ENCODE measurements at places on chromosomes 5 and 9.

DNA sequence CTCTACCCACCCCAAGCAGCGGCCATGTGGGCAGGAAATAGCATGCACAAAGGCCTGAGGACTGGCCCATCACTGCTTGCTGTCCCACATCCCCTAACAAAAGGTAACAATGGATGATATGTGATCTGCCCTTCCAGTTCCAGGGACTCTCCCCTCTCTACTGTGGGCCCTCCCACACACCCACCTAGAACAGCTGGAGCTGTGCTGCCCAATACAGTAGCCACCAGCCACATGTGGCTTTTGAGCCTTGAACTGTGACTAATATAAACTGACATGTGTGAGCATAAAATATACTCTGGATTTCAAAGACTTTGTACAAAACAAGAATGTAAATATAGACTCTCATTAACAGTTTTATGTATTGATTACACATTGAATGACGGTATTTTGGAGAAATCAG lies 78.1 kb downstream of the C5orf15 start:
- DNase-seq: no peak

DNA sequence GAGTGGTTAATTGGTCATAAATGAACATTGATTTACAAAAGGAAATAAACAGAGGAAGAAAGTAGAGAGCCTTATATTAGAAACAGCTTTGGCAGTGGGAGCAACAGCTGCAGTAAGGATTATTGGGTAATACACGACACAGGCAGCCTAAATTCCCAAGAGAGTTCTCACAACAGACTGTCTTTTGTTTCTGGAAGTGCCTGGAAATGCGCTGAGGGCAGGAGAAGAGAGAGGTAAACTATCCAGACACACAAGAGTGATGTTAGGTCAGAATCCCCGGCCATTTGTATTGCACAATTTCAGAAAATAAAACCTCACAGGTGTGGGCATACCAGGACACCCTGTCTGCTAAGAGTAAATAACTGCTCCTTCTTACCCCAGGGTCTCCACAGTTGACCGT lies 450.4 kb upstream of the CTNND2 start:
- DNase-seq: no peak

GRCh38 chr5:136043551-136043950 lies 14.8 kb downstream of the TGFBI start:
- DNase-seq: no peak

GRCh38 chr9:21831841-21832509 lies 29.5 kb downstream of the MTAP start:
- DNase-seq: no peak

GRCh38 chr5:160390787-160391696 lies 8.8 kb downstream of the FAM200C start:
- DNase-seq: no peak

DNA sequence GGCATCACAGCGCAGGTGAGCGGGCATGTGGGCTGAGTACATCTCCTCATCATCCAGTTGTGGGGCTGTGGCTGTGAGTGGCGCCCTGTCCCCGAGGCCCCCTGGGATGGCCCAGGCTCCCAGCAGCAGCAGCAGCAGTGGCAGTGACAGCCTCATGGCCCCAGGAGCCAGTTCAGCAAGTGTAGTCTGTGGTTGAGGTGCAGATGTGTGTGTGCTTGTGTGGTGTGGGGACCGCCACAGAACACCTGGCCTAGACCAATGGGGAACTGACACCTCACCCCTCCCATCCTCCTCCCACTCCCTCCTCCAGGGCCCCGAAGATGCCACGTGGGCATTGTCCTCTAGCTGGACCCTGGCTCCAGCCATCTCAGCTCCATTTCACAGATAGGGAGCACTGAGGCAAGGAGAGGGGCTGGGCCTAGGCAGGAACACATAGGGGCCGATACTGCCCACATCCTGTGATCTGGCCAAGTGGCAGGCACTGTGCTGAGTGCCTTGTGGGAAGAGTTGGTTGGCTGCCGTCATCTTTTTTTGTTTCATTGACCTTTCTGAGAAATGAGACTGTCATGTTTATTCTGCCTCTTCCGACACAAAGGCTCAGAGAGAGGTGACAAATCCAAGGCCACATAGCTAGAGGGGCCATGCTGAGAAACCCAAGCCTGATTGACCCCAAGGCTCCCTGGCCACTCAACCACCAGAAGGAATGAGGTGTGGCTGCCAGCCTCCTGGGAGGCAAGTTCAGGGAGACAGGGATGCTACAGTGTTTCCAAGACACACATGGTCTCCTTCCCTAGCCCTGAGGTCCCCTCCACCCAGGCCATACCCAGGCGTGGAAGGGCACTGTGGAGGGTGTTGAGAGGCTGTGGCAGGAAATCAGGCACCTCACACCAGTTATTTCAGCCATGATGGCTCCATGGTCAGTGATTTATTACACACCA lies at the start of gene MZB1:
Gene MZB1, minus strand, starts transcription at position 213 of the 938 bp plus-strand sequence. Its CDS starts 57 bp downstream, at position 156.
- peak; percentile 76 for DNase-seq

DNA sequence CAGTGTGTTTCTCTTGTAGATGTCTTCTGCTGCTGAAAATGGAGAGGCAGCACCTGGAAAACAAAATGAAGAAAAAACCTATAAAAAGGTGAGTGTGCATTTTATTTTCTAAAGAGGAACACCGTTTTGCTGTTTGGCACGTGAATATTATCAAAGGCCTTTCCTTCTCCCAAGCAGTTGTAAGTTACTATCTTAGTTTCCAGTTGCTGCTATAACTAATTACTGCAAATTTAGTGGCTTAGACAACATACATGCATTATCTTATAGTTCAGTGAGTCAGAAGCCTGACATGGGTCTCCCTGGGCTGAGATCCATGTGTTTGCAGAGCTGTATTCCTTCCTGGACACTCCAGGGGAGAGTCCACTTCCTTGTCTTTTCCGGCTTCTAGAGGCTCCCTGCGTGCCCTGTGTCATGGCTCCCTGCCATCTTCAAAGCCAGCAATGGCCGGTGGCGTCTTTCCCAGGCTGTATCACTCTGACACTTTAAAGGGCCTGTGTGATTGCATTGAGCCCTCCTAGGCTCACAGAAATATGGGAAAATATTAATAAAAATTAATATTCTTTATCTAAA lies 117.6 kb downstream of the PIP5K1B start:
- DNase-seq: no peak

- DNase-seq: no peak
Measured at GRCh38 chr5:151071848-151072629, 8.8 kb downstream of the TNIP1 start.

- no peak for DNase-seq
Measured at GRCh38 chr9:108270051-108270450, 585.7 kb downstream of the ACTL7B start.

- no peak for DNase-seq
Measured at GRCh38 chr9:84499969-84500582, 159.5 kb upstream of the SLC28A3 start.

DNA sequence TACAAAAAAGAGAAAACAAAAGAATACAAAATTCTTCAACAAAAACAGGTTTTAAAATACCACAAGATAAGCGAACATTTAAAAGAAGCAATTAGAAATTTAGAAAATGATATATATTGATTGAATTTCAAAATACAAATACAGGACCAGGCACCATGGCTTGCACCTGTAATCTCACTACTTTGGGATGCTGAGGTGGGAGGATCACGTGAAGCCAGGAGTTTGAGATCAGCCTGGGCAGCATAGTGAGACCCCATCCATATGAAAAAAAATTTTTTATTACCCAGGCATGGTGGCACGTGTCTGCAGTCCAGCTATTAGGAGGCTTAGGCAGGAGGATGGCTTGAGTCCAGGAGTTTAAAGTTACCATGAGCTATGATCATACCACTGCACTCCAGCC lies 109.9 kb upstream of the SLC30A5 start:
- no peak for DNase-seq

DNA sequence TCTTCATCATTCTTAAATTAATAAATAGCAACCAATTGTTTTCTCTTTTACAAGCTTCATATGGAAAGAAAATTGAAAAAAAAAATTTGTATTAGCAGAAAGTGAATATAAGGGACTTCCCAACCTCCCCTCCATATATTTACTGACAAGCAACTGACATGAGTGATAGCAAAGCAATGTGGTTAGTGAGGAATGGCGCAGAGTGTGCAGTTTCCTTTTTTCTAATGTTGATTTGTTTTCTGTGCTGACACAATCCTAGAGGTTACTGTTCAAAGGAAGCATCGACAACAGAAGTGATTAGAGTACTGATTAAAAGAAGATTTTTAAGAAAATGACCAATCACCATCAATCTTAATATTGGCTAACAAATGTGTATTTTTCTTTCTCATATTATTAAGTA lies 1.7 kb upstream of the PTGER4 start:
- DNase-seq: no peak

DNA sequence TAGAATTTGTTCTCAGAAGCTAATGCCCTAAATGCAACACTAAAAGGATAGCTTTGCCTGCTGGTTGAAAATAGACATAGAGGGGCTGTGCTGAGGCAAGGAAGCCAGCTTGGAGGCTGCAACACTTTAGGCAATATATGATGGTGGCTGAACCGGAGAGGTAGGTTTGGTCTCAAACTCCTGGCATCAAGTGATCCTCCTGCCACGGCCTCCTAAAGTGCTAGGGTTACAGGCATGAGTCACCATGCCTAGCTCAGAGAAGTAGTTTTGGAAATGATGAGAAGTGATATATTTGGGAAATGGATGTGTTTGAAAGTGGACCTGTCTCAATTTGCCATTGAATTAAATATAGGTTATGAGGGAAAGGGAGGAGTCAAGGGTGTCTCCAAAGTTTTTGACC lies 10.0 kb downstream of the DUSP1 start:
- no peak for DNase-seq

DNA sequence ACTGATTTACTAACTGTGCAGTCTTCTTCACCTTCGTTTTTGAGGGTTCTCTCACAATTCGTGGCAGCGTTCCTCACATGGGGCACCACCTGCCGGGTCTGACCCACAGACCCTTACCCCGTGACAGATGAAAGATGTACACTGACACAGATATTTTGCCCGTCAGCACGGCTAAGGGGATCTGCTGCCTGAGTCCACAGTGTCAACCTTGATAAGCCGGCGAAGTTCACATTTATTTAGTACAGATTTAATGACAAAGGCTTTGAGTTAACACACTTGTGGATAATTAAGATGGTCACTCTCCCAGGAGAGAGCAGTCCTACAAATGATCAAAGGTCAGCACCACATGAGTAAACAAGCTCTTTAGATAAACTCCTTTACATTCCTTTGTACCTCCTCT lies 15.9 kb upstream of the TEX10 start:
- DNase-seq: no peak

- DNase-seq: no peak
Measured at GRCh38 chr5:122287101-122287500, 24.9 kb upstream of the SNCAIP start.

GRCh38 chr9:91174772-91175171 lies 186.9 kb downstream of the AUH start:
- no peak for DNase-seq

DNA sequence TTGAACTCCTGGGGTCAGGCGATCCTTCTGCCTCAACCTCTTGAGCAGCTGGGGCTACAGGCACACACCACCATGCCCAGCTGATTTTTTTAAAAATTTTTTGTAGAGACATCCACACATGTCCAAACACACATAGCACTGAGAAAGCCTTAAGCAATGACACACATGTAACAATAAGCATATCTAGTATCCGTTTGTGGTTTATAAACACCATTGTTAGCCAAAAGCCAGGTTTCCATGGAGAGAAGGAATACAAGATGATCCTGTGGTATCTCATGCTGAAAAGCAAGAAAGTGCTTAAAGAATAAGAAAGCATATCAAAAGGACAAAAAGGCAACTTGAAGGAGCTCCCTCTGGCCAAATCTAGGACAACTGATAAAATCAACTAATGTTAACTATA lies 29.7 kb upstream of the SLC1A3 start:
- no peak for DNase-seq

- no peak for DNase-seq
Measured at GRCh38 chr5:45205403-45205961, 396.7 kb downstream of the MRPS30 start.

- no peak for DNase-seq
Measured at GRCh38 chr9:89048616-89049015, 57.3 kb downstream of the S1PR3 start.

GRCh38 chr5:169814522-169814921 lies 165.8 kb downstream of the INSYN2B start:
- no peak for DNase-seq

DNA sequence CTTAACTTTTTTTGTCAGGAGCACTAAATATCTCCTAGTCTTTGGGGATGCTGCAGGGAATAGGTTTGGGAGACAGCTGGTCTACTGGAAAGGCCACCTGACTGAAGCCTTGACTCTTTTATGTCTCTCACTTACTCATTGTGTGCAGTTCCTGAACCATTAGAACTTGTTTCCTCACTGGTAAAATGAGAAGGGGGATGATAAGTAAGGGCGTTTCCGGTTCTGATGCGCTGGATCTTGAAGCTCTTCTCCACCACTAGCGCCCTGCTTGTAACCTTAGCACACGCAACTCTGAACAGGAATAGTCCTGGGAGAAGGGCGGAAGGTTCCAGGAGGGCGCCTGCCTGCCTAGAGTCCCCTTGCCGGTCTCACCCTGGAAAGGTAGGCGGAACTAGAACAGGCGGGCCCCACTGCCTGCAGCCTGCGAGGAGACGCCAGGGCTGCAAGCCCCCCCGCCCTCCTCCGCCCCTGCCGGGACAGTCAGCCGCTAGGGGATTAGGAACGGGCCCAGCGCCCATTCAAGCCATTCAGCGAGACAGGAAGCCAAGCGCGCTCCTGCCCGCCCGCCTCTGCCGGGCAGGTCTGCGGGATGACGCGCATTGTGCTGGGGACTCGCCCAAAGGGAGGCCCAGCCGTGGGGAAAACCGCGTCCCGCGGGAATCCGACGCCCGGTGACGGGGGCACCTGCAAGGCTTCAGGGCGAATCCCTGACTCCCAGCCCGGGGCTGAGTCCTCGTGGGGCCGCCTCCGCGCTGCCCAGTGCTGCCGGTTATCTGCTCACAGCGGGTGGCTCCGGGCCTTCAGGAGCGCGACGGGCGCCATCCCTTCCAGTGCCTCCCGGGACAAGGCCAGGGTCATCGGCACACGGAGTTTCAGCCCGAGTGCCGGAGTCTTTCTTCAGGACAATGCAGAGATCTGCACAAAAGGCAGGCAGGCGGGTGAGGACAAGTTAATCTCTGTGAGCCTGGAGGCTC lies 44.0 kb upstream of the XPA start:
- peak; percentile 3 for DNase-seq

GRCh38 chr9:108180541-108180940 lies 675.2 kb downstream of the ACTL7B start:
- no peak for DNase-seq
